ENCODE measurements at places on chromosomes 16 and 17. TPM values are rescaled to one million over a fixed set of nuclear protein-coding genes. Genes with fewer than 3 reads are reported as not detected.

DNA sequence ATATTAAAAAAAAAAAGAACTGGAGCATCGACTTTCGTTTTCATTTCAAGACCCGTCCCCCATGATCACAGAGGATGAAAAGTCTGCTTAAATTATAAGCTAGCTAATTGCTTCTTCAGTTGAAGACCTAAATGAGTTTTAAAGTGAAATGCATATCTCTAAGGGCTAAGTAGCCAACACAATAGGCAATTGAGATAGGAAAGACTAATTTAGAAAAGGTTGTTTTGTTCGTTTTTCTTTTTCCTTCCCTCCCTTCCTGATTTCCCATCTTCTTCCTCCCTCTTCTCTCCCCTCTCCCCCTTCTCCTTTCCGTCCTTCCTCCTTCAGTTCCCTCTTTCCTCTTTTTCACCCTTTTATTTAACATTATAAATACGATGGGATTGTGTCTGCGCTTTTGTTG lies 377.2 kb downstream of the WWOX start:
- H3K4me1 ChIP-seq: peaks cover 34% of the 10 kb centered on the region
- H3K27me3 ChIP-seq: no peaks in the 10 kb centered on the region
- no peak for DNase-seq
- no peaks in the 10 kb centered on the region for H3K36me3 ChIP-seq
- no peak overlapping the region for H3K4me3 ChIP-seq

GRCh38 chr16:46949241-46949892 lies 24.1 kb downstream of the DNAJA2 start:
- H3K27ac ChIP-seq: no peak overlapping the region
- H3K36me3 ChIP-seq: no peaks in the 10 kb centered on the region
- no peaks in the 10 kb centered on the region for H3K4me1 ChIP-seq
- no peak for DNase-seq

- H3K4me1 ChIP-seq: peaks cover 11% of the 10 kb centered on the region
- no peaks in the 10 kb centered on the region for H3K27me3 ChIP-seq
- no peak overlapping the region for H3K4me3 ChIP-seq
- no peaks in the 10 kb centered on the region for H3K36me3 ChIP-seq
Measured at GRCh38 chr16:89600427-89600826, 13.0 kb upstream of the DPEP1 start.

DNA sequence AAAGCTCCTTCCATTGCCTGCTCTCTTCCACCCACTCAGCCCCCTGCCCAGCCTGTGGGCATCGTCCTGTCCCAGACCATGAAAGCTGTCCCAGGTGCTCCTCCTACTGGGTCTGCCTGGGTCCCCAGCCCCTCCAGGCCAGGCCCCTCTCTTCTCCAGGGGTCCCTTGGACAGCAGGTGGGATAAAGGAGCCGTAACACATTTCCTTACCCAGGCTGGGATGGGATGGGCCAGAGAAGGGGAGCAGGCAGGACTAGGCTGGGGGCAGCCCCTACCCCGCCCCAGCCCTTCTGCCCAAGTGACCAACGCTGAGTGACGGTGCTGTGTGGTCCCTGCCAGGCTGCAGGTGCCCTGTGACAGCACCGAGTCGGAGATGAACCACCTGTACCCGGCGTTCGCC lies 80.1 kb downstream of the MGAT5B start:
- DNase-seq: no peak
- peaks cover under 1% of the 10 kb centered on the region for H3K4me1 ChIP-seq
- no peak overlapping the region for H3K4me3 ChIP-seq
- no peaks in the 10 kb centered on the region for H3K36me3 ChIP-seq
- no peak overlapping the region for H3K27ac ChIP-seq
- H3K27me3 ChIP-seq: no peaks in the 10 kb centered on the region

- H3K27me3 ChIP-seq: no peaks in the 10 kb centered on the region
- H3K27ac ChIP-seq: no peak overlapping the region
- DNase-seq: no peak
- H3K4me1 ChIP-seq: no peaks in the 10 kb centered on the region
Measured at GRCh38 chr17:45087978-45088377, 26.9 kb downstream of the NMT1 start.

The LRRC3C gene
- total RNA-seq: not detected

The SCNN1G gene
- total RNA-seq: 1.2 TPM

Measured in GM23338 (cell line).